Mesothelial cell of epicardium (in vitro differentiated cells): ENCODE measurements at places on chromosomes 7 and 10. TPM values are rescaled to one million over a fixed set of nuclear protein-coding genes. Genes with fewer than 3 reads are reported as not detected.

GRCh38 chr7:39085590-39086049 is 107.9 kb downstream of the POU6F2 start:
- DNase-seq: no peak

DNA sequence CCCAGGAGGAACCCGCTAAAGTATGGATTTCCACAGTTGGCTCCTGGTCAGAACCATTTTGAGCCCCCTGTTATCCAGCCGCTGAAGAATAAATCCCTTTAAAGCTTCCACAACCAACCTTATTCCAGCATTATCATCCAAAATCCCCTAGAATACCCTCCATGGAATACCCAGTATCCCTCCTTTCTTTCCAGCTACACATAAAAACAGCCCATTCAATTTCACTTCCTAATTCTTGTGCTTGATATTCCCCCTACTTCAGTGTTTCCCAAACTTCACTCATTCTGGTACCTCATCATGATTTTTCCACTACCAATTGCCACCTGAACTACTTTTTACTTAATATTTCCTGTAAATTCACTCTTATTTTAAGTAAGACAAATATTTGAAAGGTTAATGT is 3.1 kb downstream of the MACC1 start:
- DNase-seq: no peak

DNA sequence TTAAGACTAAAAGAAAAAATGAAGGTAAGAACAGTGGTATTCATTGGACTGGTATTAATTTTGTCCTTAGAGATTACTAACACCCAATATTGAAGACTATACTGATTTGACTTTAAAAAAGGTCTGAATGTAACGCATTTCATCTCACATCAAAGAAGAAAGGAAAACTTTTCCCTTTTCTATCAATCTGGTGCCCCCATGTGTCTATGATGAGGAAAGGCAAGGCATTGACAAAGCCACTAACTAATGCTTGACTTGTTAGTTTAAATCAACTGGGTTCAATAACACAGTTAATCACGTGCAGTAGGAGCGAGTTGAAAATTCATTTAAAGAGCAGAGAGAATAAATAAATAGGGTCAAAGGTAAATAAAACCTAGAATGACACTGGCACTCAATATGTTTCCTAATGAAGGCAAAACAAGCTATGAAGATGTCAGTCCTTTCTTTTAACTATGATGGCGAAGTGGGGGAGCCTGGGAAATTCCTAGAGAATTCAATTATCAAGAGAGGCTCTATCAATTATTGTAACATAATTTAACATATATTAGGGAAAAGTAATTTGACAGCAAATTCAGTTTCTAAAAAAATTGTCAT is 180.9 kb downstream of the ANK3 start:
- DNase-seq: no peak

MMP21 gene
- total RNA-seq: 0.18 to 0.27 TPM (median 0.23 TPM) in 3 replicates

NUTM2A gene
- total RNA-seq: 3.1 to 3.4 TPM (median 3.2 TPM) in 3 replicates

PTF1A gene
- not detected in 3 replicates for total RNA-seq
